ENCODE measurements at places on chromosomes 2 and 18. TPM values are rescaled to one million over a fixed set of nuclear protein-coding genes. Genes with fewer than 3 reads are reported as not detected.

The DPP10 gene
- total RNA-seq: not detected

The PJVK gene
- total RNA-seq: 1.9 TPM

The RGPD4 gene
- 0.64 TPM for total RNA-seq

The ACTG2 gene
- not detected for total RNA-seq

DNA sequence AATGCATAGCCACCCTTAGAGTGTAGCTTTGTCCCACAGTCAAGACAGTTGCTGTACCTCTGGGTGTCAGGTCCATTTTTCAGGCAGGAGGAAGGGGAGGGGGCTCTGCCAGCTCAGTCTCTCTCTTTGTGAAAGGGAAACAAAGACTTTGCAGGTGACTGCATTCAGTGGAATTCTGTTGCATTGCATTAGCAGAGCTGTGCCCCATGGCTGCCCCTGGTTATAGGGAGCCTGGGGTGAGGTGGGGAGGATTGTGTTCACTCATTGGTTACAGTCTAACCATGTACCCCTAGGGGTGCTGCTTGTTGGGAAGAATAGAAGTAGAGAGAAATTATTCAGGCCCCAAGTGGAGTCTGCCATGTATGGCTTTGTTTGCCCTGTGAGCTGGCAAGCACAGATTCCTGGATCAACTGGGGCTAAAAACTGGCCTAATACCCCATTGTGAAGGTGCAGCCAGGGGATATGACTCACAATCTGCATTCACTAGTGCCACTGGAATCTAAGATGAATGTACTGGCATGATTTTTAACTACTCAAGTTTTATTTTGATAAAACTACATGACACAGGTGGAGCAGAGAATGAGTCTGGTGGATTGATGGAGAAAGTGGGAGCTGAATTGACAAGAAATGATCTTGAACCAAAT lies 118.4 kb downstream of the SH3BP4 start:
- no peak for DNase-seq

DNA sequence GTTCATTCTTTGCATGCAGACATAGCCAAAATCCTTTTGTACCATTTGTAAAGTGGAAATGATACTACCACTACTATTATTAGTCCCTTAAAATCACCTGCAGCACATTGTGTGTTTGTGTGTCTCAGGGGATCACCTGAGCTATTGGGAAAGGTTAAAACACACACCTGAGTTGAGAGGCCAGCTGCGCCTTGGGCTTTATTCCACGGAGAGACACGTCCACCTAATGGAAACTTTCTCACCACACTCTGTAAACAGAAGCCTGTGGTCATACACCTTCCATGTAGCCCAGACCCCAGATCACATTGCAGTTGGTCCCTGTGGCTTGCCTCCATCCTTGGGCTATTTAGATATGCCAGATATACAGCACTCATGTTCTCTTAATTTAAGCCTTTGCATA lies 81.8 kb upstream of the SH3BP4 start:
- DNase-seq: no peak

DNA sequence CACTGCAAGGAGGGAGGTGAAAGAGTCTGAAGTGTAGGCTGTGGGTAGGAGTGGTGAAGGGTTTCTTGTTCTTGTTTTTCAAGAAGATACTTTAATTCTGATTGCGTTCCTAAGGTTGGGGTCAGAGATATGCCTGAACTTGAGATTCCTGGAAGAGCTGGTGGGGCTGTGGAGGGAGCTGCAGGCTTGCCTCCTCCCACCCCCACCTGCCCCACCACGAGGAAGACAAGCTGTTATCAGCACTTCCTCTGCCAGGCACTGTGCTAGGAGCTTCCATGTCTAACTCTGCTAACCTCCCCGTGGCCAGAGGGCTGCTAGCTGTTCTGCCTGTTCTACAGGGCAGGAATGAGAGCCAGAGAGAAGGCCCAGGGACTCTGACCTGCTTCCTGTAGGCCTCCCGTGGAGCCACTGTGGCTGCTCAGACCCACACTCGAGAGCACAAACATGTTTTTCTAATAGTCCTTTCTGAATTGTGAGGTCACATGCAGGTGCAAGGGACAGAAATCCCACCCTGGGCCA lies 13.7 kb downstream of the ANKRD23 start:
- DNase-seq: no peak

DNA sequence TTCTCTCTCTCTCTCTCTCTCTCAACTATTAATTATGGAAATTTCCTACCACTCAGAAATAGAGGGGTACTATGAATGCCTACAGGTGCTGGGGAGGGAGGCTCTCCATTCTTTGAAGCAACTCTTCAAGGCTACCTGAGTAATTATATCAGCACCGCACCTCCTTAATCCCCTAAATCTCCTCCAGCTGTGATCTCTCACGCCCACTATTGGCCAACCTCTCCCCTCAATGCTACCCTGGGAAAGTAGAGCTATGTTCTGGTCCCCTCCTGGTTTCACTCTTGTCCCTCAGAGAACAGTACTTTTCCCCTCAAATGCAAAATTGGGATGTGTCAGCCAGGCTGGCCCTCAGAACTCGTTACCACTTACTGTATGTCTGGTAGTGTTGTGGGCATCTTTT lies 1.6 kb downstream of the MOCOS start:
- no peak for DNase-seq

DNA sequence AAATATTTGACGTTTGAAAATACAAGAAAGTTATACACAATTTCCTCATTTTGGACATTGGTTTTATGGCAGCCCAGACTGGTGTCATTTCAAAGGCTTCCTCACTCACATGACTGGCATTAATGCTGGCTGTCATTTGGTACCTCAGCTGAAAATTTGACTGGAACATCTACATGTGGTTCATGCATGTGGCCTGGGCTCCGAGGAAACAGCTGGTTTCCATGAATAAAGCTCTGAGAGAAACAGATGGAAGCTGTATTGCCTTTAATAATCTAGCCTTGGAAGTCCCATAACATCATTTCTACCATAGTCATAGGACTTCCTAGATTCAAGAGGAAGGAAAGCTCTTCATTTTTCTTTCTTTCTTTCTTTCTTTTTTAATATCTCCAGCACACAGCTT lies 42.9 kb upstream of the RIT2 start:
- DNase-seq: no peak

DNA sequence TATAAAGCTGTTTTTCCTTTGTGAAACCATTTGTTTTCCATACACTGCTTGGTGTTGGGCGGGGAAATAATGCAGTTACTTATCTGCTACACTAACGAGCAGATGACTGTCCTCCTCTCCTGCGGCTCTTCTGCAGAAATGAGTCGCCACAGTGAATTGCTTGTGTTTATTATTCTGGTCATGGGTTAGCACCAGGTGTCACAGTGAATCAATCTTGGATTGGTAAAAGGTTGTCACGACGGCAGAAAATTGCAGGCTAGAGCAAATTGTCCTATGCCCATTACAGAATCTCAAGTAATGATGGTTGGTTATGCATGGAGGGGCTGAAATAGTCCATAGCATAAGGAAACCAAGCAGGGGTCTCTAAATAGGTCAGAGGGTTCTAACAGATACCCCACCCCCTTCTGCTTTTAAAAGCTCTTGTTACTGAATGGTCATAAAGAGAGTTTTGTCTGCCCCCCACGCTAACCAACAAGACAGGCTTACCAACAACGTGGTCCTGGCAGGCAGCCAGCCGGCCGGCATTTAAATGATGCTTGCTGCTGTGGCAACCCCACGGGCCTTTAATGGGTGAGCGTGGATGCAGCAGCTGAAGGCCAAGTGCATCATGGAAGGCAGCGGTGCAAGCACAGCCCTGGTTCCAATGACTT lies 29.5 kb downstream of the RAB31 start:
- no peak for DNase-seq

GRCh38 chr2:134362740-134363139 lies 108.9 kb downstream of the MGAT5 start:
- DNase-seq: no peak

DNA sequence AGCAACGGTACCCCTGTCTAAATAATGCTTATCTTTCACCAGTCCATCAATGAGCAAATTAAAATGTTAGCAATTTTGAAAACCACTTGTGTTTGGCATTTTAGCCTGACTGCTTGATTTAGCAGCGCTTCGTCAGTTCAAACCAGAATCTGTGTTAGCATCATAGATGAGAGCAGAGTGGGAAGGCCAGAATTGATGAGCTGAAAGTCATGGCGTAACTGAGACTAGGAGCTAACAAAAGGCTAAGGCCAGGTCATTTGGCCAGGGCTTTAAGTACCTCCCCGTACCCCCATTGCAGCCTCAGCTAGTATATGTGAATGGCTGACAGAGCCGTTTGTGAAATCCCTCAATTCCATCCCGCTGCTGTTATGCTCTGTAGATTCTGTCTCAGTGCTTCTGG lies 16.0 kb downstream of the APCDD1 start:
- DNase-seq: no peak

DNA sequence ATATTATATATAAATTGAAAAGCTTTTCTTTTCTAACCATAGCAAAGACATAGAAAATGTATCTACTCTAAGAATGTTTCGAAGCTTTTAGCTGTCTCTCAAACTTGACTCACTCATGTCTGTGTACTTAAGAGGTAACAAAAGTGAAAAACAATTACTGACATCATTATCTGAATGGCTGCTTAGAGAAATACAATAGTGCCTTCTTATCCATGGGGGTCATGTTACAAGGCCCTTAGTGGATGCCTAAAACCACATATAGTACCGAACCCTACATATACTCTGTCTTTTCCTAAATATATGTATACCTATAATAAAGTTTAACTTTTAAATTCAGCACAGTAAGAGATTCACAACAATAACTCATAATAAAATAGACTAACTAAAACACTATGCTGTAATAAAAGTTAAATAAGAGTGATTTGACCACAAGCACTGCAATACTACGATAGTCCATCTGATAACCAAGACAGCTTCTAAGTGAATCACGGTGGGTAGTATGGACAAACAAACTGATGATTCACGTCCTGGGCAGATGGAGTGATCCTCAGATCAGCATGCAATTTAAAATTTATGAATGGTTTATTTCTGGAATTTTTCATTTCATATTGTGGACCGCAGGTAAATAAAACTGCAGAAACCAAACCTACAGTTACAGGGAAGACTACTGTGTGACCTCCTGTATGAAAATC lies 246.2 kb downstream of the XIRP2 start:
- no peak for DNase-seq

DNA sequence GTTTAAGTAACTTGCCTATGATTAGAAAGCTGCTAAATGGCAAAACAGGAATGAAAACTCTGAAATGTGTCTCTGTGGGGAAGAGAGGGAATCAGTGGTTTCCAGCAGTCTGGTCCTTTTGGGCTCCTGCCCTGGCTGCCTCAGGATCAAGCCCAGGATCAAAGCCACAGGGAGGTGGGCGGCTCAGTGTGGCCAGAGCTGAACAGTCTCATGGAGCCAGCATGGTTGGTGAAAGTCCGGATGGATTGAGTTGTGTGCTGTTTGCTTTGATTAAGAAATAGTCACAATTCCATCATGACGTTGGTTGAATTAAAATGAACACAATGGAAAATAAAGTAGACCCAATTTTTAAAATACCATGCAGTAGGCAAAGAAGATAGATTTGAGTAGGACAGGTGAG lies 344.2 kb downstream of the LPIN1 start:
- DNase-seq: no peak

GRCh38 chr2:80074321-80075070 lies 230.1 kb downstream of the LRRTM1 start:
- DNase-seq: no peak
